ENCODE measurements at places on chromosomes 11 and 22.

GRCh38 chr11:118374729-118375128, 15.3 kb downstream of the UBE4A start:
- no peak for DNase-seq

DNA sequence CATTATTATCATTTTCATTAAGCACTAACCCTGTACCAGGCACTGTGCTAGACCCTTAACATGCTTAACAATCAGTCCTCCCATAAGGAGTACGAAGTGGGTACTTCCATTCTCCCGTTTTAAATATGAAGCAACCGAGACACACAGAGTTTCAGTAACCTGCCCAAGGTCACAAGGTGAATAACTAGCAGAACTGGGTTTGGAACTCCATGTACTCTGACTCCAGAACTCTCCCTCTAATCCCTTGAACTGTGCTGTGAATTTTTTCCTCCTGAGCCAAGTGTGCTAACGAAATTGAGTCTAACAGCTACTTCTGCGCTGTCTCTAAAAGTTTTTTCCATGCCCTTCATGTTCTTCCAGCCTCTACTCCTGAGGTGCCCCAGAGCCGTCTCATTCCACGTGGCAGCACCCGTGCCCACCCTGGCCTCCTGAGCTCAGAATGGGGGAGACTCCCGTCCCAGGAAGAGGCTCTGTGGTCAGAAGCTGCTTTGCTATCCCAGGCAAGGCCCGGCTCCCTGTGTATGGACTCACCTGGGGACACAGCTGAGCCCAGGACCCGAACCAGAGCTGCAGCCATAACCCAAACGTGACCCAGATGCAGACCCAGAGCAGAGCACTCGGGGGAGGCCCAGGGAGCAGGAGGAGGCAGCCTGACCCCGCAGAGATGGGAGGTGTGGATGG, 8.6 kb upstream of the TRIM29 start:
- DNase-seq = no peak

DNA sequence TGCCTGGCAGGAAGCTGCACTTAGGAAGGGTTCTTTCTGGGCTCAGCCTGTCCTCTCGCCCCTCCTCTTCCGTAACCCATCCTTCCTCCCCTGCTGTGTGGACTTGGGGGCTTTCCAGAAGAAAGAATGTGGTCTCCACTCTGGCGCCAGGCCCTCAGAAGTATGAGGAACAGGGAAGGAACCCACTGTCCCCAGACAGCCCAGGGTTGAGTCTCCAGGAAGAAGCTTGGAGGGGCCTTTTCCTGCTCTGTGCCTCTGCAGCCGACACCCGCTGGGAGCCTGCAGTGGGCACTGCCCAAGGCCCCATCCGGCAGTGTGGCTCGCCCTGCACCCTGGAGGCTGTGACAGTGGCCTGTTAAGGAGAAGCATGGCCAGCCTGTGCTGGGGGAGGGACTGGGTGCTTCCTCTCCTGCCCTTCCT, 112.6 kb downstream of the ST3GAL4 start:
- no peak for DNase-seq

DNA sequence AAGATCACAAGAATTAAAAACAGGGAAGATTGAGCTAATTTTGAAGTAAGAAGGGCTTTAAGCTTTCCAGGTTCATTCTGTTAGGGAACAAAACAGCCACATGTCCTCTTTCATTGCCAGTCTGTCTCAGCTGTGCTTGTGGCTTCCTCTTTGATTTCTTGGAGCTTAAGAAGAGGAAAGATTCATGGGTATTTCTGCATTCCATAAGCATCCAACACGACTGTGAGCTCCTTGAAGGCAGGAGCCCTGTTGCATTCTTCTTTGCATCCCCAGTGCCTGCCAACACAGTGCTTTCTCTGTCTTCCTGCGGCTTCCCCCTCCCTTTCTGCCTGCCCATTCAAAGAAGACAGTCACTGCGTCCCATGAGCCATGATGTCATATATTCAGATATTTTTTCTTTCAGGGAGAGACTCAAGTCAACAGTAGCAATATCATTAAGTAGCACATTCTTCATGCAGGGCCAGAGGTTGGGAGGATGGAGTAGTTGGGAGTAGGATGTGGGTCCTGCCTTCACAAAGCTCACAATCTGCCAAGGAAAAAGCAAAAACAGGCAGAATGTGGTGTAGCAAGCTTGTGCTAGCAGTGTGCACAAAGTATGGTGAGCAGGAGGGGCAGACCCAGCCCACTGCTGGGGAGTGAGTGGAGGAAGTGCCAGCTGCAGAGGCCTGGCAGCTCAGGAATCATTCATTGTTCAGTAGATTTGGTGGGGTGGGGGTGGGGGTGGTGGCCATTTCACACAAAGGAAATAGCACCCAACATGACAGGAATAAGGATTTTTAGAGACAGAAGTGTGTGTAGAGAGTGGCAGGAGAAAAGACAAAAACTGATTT, 162.1 kb upstream of the RASSF10 start:
- DNase-seq = no peak

DNA sequence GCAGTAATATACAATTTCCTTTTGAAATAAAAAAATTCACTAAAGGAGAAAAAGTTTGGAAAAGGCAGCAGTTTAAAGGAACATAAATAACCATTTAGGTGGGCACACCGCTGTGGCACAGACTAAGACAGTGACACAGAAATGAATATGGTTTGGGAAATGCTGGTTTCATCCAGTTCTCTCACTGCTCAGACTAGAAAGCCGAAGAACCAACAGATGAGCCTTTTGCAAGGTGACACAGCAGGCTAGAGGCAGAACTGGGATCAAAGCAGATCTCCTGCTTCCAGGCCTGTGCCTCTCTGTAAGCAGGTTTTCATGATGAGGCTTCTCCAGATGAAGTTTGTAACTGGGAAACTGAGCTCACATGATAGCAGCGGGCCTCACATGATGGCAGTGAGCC, 380.0 kb upstream of the NARS2 start:
- DNase-seq = no peak

DNA sequence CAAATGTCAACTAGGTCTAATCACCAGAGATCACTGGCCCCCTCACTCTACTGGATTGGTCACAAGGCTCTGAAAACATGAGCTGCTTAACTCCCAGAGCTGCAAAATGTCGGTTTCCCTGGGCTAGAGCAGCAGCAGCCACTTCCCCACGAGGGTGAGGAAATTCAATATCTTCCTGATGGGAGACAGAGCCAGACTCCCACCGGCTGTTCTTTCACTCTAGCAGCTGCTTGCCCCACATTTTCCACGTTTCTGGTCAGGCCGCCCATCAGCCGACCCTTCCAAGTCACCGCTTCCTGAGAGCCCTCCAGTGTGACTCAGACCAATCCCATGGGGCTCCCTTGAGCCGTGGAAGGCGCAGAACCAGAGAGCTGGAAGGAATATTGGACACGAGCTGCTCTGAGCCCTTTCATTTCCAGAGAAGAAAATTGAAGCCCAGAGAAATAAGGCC, 227.0 kb downstream of the ADAMTS15 start:
- no peak for DNase-seq

GRCh38 chr22:48415520-48415919, 1412.2 kb downstream of the BRD1 start:
- no peak for DNase-seq

- DNase-seq = peak; percentile 70
Measured at GRCh38 chr11:797296-798092, 587 bp downstream of the SLC25A22 start.

- no peak for DNase-seq
Measured at GRCh38 chr11:93668171-93668570, 6.7 kb downstream of the CEP295 start.

GRCh38 chr11:64674774-64675173, 48.2 kb downstream of the NRXN2 start:
- no peak for DNase-seq

GRCh38 chr22:47345025-47345424, 582.6 kb downstream of the TBC1D22A start:
- no peak for DNase-seq

DNA sequence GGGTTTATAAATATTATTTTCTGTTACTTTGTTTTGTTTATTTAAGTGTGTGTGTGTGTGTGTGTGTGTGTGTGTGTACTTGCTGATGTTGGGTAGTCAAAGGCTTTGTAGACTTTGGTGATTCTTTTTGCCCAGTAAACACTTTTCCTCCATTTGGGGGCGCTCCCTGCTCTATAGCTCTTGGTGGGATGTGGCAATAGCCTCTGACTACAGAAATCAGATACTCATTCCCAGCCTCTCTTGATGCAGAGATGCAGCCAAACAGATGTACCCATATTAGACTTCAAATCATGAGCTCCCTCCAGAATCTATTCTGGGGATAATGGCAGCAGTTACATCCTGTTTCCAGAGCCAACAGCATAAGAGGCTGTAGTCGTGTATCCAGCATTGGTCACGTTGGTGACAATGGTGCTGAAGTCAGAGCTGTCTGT, 33.4 kb upstream of the APOL5 start:
- DNase-seq = no peak

DNA sequence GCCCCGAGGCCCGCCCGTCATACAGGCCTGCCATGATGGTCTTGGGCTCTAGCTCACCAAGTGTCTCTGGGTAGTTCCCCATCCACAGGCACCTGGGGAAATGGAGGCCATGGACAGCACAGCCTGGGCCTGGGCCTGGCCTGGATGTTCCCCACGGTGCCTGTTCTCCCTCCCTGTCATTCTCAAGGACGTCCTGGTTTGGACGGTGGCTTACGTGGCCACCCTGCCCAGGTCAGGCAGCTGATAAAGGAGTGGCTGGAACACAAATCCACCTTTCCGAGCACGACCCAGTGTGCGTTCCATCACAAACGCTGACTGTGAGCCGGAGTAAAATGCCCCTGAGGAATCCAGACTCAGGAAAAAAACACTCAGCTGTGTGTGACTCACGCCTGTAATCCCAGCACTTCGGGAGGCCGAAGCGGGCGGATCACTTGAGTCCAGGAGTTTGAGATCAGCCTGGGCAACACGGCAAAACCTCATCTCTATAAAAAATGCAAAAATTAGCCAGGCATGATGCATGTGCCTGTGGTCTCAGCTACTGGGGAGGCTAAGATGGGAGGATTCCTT, 41.2 kb upstream of the TESMIN start:
- DNase-seq = no peak

GRCh38 chr11:33211153-33211552, 46.0 kb upstream of the HIPK3 start:
- no peak for DNase-seq

DNA sequence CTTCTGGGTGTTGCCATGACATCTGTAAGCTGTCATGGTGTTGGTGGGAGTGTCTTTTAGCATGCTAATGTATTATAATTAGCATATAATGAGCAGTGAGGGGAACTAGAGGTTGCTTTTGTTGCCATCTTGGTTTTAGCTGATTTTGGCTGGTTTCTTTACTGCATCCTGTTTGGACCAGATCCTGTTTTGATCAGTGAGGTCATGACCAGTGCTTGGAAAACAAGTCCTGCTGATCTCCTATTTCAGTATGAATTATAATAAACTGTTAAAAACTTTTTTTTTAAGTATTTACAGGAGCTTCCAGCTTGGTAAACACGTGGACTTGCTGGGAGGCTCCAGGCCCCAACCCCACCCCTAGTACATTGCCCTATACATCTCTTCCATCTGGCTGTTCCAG, 30.5 kb upstream of the P4HA3 start:
- no peak for DNase-seq
